Right cardiac atrium (tissue), 5 donors: ENCODE measurements at places on chromosomes 7 and 10. TPM values are rescaled to one million over a fixed set of nuclear protein-coding genes. Genes with fewer than 3 reads are reported as not detected.

Gene TSPAN12
- total RNA-seq: 59.3 TPM

Gene HOGA1
- total RNA-seq: 4.4 TPM

Gene GRID1
- 0.06 TPM for total RNA-seq

DNA sequence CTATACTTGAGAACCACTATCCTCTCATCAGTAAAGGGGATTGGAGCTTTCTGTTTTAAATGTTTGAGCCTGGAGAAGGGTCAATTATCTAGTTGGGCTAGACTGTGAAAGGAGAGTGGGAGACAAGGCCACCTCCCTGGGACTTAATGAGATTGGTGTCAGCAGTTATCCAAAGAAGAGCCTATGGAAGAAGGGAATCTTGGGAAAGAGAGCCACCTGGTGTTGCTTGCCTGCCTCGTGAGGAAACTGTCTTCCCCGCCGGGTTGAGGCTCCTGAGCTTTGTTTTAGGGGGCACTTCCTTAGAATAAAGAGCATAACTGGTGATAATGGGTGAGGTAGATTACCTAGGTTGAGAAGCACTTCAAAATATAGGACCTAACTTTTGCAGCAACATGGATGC is 32.0 kb upstream of the ABCB4 start:
- DNase-seq: no peak

DNA sequence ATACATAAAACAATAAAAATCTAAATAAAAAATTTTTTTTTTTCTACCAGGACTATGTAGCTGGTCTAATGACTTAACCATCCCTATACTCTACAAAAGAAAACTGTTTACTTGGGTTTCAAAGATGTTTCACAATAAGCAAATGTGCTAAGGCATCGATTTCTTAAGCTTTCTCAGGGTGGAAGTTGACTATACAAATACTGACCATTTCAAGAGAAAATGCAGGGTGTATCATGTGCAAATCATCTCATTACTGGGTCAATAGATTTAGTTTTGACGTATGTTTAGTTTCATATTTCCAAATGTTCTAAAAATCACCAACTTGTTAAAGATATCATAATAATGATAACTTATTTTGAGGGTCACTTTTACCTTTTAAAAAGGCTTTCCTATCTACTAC is 7.5 kb downstream of the NRP1 start:
- DNase-seq: no peak

- DNase-seq: no peak
These were observed 4.0 kb upstream of the BRAF start for GRCh38 chr7:140928491-140929309.
